ENCODE measurements at places on chromosomes 2 and 18.
A peak's percentile ranks its signal among the peaks of the same experiment; 100 is the strongest.

DNA sequence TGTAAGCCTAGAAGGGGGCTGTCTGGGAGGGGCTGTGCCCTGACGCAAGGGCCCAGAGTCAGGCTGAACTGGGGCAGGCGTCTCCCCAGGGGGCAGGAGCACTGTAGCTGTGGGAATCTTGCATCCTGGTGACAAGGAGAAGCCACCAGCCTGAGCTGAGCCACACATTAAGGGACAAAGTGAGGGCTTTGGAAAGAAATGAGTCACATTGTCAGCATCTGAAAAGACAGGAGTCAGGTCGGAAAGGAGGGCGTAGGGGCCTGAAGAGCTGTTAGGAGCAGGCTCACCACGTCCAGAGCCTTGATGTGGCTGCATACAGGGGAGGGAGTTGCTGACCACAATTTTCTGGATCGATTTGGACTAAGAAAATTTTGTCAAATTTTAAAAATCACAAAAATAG lies 298.6 kb downstream of the CYP26B1 start:
- no peak for DNase-seq

- DNase-seq = no peak
Measured at GRCh38 chr18:44197832-44198611, 482.7 kb upstream of the SETBP1 start.

- DNase-seq = no peak
Measured at GRCh38 chr2:96164459-96165184, 19.4 kb upstream of the DUSP2 start.

DNA sequence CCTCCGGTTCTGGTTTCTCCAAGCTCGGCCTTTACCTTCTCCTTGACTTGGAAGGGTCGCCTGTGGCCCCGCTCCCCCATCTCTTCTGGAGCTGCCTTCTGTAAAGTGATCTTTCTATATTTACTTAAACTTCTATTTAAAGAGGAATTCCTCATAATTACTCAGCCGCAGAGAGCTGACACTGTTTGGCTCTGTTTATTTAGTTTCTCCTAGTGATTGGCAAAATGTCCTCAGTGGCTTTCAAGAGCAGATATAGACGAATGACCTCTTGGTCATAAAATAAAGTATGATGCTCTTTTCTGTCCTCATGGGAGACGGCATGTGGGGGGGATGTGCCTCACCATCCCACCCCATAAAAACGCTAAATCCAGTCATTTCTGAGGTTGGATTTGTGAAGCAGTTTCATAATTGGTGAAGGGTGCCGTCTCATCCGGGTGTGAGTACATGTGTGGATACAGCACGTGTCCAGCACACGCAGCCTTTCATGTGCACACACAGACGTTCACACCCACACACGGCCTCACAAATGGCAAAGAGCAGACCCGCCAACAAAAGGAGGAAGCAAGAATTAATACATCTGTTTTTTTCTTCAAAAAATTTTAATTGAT lies 43.4 kb upstream of the SMAD7 start:
- DNase-seq = peak; percentile 92

DNA sequence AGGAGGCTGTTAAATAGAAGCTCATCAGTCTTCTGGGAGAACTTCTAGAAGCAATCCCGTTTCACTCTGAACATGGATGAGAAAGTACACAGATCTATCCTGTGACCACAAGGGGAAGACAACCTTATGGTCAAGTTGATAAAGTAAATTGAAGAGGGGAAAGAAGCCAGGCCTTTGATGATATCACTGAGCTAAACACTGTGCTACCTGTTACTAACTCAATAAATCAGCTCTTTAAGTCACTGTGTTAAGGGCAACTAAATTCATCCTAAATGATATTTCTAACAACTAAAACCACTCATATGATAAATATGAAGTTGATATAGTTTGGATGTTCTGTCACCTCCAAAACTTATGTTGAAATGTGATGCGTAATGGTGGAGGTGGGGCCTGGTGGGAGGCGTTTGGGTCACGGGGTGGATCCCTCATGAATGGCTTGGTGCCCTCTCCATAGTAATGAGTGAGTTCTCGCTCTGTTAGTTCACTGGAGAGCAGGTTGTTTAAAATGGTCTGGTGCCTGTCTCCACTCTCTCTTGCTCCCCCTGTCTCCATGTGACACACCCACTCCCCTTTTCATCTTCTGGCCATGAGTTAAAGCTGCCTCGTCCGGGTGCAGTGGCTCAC lies 23.6 kb downstream of the OLA1 start:
- DNase-seq = no peak

DNA sequence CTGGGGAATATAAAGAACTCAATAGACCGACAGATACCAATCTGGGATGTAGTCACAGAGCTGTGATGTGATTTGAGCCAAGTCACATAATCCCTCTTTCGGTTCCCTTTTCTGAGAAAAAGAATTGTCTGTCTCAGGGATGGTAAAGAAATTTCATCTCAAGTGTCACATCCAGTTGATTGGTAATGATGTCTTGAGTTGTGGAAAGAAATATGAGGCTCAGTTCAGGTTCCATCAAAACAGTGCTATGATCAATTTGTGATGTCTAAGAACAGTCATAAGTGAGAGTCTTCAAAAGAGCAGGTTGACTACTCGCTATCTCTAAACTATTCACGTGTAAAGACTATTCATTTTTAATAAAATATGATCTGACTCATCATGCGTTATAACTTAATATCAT lies 223.3 kb downstream of the METTL4 start:
- DNase-seq = no peak

DNA sequence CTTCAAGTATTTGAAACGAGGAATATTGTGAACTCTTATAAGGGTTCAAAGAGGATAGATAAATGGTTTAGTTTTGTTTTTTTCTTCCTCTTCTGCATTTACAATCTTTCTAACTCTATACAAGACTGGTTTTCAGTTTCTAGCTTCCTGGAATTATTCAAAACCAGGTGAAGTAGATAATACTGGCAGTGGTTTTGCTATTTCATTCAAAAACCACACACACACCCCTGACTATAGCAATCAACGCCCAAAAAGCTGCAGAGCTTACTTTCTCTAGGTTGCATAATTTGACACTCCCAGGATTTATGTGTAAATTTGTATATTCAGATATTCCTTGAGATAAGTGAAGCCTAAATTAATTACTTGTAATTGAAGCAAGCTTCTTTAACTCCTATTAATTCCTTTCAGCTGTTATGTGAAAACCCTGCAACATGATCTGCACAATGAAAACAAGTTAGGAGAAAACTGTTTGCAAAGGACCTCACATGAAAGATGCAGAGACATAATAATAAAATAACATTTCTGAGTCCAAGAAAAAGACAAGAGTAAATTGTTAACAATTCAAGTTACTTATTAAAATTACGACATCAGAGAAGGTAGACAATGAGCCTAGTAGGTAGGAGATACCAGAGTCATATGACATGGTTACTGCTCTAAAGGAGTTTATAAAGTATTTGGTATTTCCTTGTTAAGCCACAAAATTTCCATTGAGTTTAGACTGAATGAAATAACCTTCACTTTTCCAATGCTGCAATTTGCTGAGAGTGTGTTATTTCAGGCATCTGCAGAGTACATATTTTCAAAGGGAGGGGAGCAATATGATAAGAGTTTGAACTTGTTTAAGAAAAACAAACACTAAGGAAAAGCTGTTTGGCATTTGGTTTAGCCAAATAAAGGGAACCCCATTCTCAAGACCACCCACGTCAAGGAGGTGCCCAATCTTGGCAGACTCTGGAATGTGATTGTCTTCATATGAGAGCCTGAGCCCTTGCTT lies 1.6 kb upstream of the NFE2L2 start:
- DNase-seq = no peak

- no peak for DNase-seq
Measured at GRCh38 chr2:105545730-105546627, 147.1 kb upstream of the FHL2 start.

DNA sequence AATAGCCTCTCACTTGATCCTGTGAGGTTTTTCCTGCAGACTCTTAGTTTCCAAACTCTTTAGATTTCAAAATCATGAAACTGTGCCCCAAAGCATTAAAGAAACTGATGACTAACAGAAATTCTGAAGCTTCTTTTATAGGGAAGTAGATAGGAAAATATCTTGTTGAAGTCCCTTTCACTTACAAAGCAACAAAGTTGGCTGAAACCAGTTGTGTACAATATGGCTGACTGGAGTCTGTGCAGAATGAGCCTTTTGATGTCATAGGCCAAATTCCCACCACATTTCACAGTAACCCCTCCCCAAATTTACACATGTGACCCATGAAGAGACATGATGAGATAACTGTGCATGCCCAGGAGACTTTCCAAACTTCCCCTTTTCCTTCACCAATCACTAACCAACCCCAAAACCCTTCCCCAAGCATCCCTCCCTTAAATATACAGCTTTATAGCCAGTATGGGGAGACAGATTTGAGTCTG lies 61.7 kb upstream of the NCK2 start:
- DNase-seq = no peak

- DNase-seq = no peak
Measured at GRCh38 chr2:102435741-102436140, 12.8 kb downstream of the IL18RAP start.

DNA sequence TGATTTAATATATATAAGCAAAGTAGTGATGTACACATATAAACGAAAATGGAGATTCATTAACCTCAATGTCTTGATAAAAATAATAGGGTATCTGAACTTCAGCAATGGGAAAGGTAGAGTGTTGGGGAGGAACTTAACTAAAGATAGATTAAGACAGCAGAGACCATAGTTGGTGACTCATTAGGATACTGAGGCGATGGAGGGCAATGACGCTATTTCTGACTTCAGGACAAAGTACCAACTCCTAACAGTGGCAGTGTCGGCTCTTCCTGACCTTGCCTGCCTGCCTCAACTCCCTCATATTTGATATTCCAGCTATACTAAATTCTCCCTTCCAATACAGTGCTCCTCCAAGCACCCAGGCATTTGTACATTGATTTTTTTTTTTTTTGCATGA lies 98.6 kb downstream of the CDH2 start:
- no peak for DNase-seq

DNA sequence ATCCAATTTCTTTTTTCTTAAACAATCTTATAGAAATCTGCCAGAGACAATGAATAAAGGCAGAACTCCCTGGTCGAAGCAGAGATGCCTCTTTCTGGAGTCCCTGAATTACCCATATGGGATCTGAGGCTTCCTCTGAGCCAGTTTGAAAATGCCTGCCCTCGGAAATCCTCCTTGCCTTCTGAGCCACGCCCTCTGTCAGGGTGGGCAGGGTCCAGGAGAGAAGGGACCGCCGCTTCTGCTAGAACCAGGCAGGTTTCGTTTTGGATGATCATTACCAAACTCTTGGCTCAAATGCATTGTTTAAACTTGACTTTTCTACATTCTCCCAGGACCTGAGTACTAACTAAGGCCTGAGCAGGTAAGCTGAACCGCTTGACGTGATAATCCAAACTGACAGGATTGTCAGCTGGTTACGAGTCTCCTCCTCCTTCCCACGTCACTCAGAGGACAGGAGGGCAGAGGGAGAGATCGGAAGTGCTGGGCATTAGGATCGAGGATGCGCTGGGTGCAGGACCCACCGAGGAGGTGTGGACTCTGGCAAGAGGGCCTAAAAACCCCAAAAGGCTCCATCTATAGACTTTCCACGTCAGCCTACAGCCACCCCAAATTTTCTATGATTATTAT lies 128.4 kb downstream of the KLHL29 start:
- DNase-seq = no peak

DNA sequence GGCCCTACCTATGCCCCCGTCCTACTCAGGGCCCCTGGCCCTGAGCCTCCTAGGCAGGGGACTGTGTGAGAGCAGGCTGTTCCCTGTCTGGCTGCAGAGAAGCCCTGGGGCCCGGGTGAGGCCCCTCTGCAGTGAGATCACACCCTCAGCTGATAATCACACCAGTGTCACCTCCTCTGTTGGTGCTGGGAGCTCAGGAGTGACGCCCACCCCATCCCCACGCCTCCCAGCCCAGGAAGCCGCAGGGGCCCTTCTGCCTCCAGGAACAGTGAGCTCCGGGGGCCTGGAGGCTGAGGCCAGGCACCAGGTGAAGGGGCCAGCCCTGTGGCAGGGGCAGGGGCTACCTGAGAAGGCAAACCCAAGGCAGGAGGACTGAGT lies 20.0 kb downstream of the KCNIP3 start:
- DNase-seq = no peak

DNA sequence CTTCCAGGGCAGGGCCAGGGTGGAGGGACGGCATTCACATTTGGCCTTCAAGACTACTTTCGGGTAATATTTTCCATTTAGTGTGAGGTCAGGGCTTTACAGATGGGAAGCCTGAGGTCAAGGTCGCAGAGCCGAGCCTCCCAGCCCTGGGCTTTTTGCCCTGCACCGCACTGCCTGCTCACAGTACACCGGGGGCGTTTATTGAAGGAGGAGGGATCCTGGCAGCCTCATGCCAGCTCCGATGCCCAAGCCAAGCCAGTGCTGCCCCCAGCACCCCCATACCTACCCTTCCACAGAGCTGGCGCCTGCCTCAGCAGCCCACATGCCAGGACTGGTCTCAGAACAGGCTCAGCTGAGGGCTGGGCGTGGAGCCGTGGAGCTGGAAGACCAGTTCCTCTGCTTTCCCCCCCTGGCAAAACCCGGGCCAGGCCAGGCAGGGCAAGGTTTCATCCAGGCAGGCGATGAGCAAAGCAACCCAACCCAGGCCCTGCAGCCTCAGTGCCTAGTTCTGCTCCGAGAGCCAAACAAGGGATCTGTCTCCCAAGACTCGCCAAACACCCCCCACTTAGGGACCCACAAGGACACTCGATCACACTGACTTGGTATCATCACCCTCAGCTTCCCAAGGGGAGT lies 11.9 kb downstream of the SDC1 start:
- no peak for DNase-seq

DNA sequence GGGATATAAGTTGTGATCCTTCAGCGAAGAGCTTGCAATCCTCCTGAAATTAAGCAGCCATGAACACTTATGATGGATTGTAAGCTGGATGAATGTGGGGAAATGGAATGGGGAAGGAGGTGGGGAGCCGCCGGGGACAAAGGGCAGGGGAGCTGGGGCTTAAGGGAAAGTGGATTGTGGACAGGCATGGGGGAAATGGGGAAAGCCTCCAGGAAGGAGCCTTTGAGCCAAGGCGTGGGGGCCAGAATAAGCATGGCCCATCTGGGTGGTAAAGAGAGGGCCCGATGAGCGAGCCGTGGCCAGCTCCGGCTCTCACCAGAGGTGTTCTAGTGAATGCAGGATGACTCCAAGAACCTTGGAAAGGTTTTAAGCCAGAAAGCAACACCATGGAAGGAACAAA lies 124.0 kb downstream of the SMAD7 start:
- DNase-seq = no peak

- DNase-seq = peak; percentile 42
Measured at GRCh38 chr18:12934454-12935071, 13.2 kb upstream of the SEH1L start.

DNA sequence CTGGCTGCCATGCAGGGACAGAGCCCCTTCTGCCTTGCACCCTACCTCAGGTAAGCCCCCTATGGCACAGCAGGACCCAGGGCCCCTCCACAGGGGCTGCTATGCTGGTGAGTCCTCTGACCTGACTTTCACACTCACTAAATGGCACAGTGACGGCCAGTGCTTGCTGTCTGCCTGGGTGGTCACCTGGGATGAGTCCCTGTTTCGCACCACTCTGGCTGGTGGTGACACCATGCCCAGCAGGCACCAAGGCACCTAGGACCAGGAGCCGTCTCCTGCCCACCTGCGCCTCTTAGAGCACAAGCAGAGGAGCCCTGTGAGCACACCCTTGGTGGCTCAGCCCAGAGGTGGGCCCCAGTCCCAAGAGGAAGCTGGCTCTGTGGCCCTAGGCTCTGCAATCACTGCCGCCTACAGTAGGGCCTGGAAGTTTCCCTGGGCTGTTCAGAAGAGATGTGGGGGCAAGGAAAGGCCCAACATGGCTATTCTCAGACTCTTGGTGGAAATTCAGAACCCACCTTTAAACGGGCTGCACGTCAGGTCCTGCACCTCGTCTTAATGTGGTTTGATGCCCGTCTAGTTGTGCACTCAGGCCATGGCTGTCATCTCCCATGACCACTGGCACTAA lies 96.0 kb downstream of the PLB1 start:
- no peak for DNase-seq

GRCh38 chr18:39019989-39020388 lies 1454.4 kb upstream of the CELF4 start:
- no peak for DNase-seq

All from AG09309 (cell line).